ENCODE measurements at places on chromosomes 3 and 15.

DNA sequence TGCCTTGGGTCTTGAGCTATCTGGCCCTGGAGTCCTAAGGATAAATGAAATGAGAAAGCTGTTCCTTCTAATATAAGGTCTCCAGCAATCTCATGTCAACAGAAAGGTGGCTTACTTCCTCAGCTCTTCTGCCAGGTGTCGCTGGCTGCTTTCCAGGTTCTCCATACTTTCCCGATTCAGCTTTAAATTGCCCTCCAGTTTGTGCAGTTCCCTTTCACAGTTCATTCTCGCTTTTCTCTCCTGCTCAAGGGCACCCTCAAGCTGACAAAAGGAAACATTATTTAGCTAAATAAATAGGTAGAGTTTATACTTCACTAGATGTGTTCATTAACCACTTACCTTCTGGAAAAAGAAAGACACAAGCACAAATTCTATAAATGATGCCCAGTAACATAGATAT is 73.0 kb downstream of the MYH15 start:
- no peak for DNase-seq

DNA sequence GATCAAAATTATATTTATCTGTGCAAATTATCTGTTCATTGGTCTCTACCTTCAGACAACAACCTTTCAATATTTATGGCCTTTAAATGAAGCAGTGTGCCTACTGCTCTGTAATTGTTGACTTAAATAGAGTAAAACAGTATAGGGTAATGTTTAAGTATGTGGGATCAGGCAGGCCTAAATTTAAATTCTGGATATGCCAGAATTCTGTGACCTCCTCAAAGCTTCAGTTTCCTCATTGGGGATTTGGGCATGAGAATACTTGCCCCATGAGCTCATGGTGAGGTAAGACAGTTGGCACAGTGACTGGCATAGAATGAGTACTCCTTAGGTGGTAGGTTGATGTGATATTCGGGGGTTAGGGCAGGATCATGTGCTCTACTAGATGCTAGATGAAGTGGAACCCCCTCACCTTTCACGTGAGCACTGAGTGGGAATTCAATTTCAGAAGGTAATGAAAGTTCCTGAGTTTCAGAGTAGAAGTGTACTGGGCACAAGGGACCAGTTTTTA is 14.9 kb downstream of the ARL8B start:
- DNase-seq: no peak

- DNase-seq: no peak
Measured at GRCh38 chr15:81534124-81534523, 160.1 kb upstream of the TMC3 start.

DNA sequence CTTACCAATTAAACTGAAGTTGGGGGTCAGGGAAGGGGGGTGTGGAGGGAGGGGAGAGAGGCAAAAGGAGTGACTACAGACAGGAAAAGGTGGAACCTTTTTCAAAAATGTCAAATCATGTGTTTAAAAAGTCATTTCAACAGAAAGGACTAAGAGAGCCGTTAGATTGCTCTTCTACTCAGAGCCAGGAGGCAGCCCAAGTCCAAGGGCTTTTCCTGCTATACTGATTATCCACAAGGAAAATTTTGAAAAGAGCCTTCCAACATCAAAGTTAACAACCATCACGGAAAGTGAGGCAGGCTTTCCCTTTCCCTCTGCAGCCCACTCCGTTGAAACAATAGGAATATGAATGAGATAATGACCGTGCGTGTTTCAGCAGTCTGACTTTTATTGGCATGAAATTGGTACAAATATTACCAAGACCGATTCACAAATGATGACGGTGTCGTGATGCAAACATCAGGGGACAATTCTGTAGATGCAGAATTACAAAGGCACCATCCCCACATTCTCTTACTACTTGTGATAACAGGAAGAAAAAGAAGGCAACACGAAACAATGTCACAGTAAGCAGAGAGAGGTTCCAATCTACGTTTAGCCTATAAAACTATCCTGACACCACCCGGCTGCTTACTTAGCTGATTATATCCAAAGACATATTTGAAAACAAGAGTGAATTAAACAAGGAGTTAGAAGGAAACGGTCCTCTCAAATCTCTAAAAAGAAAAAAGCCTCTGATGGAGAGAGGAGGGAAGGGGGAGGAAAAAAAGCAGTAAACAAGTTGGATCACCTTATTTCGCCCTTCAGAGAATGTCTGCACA is 453.7 kb downstream of the FOXP1 start:
- no peak for DNase-seq

DNA sequence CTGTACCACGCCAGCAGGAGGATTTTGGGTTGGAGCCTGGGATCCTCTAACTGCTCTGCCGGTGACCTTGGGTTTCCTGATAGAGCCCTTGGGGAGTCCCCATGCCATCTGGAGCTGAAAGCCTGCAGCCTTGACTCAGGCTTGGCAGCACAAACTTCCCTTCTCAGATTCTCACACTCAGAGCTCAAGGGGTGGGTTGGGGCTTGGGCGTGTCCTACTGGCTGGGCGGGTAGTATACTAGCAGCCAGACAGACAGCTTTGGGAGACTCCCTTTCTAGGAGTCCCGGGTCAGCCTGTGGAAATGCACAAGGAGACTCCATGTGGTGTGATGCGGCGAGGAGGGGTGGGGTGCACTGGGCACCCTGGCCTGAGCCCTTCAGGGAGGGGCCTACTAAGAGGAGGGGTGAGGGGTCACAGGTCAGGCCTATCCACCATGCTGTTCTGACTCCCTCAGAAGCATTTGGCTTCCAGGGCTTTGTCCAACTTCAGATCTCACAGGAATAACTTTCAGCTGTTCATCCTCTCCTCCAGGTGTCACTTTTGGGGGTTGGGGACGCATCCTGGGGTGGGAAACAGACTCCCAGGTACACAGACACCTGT is 21.6 kb upstream of the PLXNA1 start:
- no peak for DNase-seq

DNA sequence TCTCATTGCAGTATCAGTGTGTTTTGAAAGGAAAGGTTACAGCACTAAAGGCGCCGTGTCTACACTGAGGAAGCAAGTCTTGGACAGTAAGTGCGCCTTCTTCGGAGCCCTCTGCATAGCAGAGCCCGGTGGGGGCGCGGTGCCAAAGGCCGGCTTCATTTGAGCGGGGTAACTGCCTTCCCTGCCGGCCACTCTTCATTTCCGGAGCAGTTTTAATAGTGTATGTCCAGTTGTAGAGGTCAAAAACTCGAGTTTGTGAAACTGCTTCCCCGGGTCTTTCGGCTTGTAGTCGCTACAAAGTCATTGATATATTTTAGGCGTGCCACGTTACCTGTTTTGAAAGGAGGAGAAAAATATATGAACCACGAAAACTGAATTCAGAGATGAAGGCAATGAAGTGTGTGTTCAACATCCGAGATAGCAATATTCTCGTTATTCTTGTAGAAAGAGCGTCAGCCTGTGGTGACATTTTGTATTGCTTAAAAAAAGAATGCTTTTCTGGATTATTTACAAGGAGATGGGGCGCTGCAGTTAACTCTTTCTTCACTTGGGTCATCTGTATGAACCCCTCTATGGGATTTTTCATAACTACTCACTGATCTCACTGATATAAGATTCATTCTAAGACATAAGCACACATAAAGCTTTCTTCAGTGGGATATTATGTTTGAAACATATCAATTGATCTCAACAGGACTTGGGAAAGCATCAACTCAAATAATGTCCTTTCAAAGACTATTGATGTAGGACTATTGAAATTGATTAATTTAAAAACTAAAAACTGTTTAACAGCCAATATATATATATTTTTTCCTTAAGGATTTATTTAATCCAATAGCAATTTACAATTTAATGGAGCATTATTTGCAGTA is 3.0 kb downstream of the ALCAM start:
- peak; percentile 9 for DNase-seq

- no peak for DNase-seq
Measured at GRCh38 chr15:77144492-77145070, 73.7 kb upstream of the TSPAN3 start.

DNA sequence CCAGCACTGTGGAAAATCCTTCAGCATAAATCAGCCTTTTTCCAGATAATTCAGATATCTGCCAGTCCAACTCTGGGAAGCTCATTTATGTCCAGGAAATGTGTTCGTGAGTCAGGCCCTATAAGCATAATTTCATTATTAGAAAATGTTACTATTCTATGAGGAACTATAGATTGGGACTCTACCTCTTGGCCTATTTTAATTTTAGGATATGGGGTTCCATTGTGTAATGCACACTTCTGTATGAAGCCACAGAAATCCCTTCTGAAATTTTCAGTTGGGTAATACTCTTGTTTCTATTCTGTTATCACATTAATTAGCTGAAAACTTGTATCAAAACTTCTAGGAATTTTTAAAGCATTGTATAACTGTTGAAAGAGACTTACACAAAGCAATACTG is 43.9 kb upstream of the IL12A start:
- DNase-seq: no peak

DNA sequence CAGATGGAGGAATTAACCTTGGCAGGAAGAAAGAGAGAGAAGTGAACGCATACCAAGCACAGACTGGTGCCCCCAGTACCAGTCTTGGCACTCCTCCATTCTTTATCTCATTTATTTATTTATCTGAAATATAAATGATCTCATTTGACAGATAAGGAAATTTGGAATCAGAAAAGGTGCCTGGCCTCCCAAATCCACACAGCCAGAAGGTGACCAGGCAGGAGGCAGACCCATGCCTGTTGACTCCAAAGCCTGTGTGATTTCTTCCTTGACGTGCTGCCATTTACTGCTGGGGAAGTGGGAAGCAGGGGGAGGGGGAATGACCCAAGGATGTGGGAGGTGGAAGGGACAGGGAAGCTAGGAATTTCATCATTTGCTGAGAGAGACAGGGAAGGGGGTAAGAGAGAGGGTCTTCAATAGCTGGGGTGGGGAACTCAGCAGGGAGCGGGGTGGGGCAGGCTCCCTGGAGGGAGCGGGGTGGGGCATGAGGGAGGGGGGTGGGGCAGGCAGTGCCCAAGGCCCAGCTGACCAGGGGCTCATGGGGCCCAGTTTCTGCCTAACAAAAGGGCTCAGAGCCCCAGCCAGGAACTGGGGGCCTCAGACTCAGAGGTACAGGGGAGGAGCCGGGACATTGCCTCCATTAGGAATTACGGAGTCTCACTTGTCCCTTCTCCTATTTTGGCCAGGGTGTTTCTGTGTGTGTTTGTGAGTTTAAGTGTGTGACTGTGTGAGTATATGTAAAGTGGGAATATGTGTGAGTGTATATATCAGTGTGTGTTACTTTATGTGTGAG is 63.0 kb downstream of the MINAR1 start:
- DNase-seq: no peak

- DNase-seq: no peak
Measured at GRCh38 chr15:29092376-29093064, 177.1 kb downstream of the NSMCE3 start.

DNA sequence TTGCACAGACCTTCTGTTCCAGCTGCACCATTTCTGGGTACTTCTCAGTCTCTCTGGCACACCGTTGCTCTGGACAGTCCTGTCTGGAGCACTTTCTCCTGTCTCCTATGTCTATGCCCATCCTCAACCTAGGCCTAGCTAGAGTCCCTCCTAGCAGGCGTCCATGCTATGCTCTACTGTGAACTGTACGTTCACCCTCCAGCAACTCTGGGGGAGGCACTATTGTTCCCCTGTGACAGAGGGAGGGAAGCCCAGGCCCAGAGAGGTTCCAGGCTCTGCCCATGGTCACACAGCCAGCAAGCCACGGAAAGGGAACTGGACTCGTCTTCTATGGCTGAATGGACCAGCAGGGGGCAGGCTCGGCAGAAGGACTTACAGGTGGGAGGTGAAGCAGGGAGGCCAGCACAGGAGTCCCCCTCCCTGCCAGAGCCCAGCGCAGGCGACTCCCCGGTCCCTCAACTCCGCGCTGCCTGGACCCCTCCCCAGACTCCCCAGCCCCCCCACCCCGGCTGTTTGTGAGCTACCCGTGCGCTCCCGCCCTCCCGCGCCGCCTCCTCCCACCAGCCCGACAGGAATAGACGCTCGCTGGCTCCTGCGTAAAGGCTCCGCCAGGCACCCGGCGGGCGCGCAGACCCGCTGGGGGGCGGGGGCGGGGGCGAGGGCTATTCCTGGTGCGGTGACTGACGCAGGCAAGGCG is 1.7 kb upstream of the LINGO1 start:
- DNase-seq: peak; percentile 12

GRCh38 chr3:120449701-120450599 is 842 bp downstream of the FSTL1 start:
- DNase-seq: no peak

- DNase-seq: no peak
Measured at GRCh38 chr15:34259566-34259965, 34.8 kb downstream of the EMC4 start.

- DNase-seq: no peak
Measured at GRCh38 chr15:61116825-61117224, 112.3 kb downstream of the RORA start.

GRCh38 chr3:130379274-130379673 is 33.8 kb downstream of the COL6A5 start:
- no peak for DNase-seq

DNA sequence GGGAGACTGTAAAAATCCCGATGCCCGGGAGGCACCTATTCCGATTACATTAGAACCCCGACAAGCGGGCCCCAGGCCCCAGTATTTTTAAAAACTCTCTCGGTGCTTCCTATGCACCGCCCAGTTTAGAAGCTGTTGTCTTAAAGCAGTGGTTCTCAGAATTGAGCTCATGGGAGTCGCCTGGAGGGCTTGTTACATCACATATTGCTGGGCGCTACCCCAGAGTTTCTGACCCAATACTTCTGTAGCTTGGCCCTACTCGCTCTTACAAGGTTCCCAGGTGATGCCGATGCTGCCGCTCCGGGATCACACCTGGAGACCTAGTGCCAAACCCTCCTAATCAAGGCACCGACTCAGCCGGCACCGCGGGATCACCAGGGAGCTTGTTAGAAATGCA is 35.2 kb downstream of the CPN2 start:
- DNase-seq: no peak
